ENCODE measurements at places on chromosomes 13 and 19.
A peak's percentile ranks its signal among the peaks of the same experiment; 100 is the strongest.

DNA sequence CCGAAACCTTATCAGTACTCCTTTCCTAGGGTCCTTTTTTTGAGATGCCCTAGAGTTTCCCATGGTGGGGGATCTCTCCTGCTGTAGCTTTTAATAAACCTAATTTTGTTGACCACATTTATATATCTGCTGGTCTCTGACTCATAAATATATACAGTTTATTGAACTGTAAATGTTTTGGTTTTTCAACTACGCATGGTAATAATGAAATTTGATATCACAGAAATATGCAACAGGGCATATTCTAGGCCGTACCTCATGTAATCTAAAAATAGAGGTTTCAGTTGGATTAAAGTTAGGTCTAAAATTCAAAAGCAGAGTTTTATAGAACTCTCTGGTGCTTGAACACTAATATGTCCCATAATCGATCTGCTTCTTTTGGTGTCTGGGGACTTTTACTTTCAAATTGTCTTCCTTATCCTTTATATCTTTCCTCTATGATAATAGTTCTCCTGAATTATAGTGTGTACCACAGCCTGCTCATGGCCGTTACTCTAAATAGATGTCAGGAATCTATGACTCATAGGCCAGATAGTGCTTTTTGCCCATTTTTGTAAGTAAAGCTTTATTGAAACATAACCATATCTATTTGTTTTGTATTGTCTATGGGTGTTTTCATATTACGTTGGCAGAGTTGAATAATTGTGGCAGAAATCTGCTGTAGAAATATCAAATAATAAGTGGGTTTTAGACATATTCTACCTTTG is 324.8 kb upstream of the PCDH9 start:
- DNase-seq = no peak
- no peak overlapping the region for H3K27ac ChIP-seq

DNA sequence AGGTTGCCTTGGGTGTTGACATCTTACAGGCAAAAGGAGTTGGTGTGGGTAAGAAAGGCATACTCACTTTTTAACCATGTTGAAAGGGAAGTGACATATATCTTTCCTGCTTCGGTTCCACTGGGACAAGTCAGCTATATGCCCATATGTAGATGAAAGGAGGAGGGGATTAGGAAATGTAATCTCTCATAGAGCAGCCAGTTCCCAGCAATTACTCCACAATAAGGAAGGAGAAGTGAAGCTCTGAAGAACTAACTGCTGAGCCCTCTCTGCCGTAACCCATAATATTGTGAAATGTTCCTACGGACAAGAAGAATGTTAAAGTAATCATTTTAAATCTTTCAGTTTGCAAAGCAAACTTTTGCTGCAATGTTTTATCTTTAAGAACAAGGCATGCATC is 82.2 kb downstream of the EDNRB start:
- DNase-seq = no peak
- H3K4me1 ChIP-seq = no peaks in the 10 kb centered on the region
- no peak overlapping the region for H3K4me3 ChIP-seq
- no peaks in the 10 kb centered on the region for H3K27me3 ChIP-seq
- no peak overlapping the region for H3K27ac ChIP-seq

DNA sequence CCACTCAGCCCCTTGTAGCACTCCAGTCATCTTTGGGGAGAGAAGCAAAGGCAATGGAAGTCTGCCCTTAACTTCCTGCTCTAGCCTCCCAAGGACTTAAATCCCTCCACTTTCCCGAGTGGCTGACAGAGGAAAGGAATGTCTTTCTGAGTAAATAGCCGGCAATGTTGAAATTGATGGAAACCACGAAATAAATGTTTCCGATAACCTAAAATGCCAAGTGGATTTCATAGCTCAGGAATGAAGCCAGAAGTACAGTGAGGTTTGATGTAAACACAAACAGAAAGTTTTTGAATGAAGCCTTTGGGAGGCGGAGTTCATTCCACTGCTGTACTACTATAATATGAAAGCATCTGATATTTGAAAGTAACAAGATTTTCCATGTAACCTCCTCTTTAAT is 14.0 kb upstream of the TBC1D4 start:
- DNase-seq = no peak
- no peak overlapping the region for H3K4me3 ChIP-seq
- peaks cover 16% of the 10 kb centered on the region for H3K27me3 ChIP-seq
- H3K27ac ChIP-seq = no peak overlapping the region
- H3K4me1 ChIP-seq = no peaks in the 10 kb centered on the region

GRCh38 chr19:12723641-12724426 is at the start of gene TNPO2:
TNPO2 (minus strand) TSS chr19:12723932; CDS start chr19:12720977, 2,955 bp downstream.
- no peaks in the 10 kb centered on the region for H3K27me3 ChIP-seq
- H3K36me3 ChIP-seq = peaks cover 44% of the 10 kb centered on the region
- H3K4me1 ChIP-seq = peaks cover 24% of the 10 kb centered on the region
- DNase-seq = peak; percentile 87
- peak within 1 kb of the TSS; percentile 91 for H3K27ac ChIP-seq
- peak within 1 kb of the TSS; percentile 96 for H3K4me3 ChIP-seq

- H3K36me3 ChIP-seq = no peaks in the 10 kb centered on the region
- H3K27me3 ChIP-seq = no peaks in the 10 kb centered on the region
- H3K4me3 ChIP-seq = no peak overlapping the region
- H3K27ac ChIP-seq = no peak overlapping the region
- no peaks in the 10 kb centered on the region for H3K4me1 ChIP-seq
- DNase-seq = no peak
Measured at GRCh38 chr13:45949161-45949560, 97.6 kb upstream of the SIAH3 start.
